ENCODE measurements at places on chromosomes 2 and 18.

DNA sequence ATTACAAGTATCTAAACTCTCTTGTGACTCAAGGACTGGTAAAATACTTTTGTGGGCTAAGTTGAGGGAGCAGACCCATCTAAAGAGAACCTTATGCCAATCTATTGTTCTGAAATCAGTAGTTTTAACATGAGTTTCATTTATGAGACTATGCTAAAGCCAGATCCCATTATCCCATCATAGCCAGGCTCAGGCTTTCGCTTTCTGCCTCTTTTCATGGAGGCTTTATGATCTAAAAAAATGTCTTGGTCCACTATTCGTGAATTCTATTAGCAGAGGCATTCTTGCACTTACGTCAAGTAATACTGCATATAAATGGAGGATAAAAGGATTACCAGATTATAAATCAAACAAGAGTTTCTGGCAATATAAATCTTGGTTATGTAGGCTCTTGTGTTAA, 1636.9 kb upstream of the ACVR2A start:
- DNase-seq: no peak

DNA sequence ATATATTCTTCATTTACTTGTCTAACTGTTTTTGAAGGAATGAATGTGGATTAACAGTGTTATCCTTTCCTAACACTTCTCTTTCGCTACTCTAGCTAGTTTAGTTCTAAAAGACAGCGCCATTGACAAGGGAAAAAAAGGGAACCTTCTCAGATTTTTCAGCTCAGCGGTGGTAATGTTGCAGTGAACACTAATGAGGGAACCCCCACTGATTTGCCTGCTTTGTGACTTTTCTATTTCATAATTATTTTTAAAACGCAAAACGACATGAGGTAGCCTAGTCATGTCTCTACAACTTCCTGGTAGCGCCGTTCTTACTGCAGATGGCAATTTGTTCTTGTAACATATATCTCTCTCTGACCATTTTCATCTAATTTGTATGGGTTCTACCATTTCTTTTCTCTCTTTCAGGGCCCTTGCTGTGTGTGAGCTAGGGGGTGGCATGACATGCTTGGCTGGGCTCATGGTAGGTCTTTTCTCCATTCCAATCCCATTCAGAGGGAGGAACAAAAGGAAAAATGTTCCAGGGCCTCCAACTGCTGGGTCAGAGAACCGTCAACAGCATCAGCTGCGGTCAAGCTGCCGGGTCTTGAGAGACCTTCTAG, 235.5 kb upstream of the SIX3 start:
- no peak for DNase-seq

DNA sequence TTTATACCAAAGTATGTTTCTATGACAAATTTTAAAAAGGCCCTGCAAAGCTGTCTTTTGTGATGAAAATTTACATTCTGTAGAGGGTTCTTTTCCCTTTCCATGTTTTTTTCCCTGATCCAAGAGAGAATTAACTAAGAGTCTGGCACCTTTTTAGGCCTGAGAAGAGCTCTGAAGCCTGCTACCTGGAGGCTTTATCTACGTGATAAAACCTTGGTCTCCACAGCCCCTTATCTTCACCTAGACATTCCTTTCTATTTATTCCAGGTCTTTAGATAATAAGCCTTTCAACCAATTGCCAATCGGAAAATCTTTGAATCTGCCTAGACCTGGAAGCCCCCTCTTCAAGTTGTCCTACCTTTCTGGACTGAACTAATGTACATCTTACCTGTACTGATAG, 774.1 kb upstream of the LRRTM1 start:
- no peak for DNase-seq

DNA sequence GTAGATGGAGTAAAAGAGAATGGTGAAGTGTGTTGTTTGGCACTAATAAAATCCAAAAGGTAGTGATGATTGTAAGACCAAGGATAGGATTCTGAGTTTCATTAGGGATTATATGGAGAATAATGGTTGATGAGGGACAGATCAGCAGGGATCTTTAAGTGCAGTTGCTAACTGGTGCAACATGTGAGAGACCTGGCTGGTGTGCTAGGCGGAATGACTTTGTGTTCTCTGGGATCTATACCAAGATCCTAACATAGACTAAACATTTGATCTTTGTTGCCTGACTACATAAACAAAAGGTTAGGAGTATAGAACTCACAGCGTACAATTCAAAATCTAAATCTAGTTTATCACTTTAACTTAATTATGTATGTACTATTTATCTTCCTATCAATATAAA, 135.4 kb downstream of the PTRHD1 start:
- DNase-seq: no peak

GRCh38 chr2:64179582-64180321, 35.5 kb upstream of the PELI1 start:
- DNase-seq: no peak

GRCh38 chr2:112140899-112141625, 2.9 kb downstream of the FBLN7 start:
- DNase-seq: no peak

GRCh38 chr18:811892-812375, at the start of gene YES1:
TSS of gene YES1 (minus strand) at chr18:812242. CDS start at chr18:756827, 55,415 bp downstream.
- no peak for DNase-seq

- no peak for DNase-seq
Observed at GRCh38 chr2:47174733-47175361, 19.7 kb upstream of the STPG4 start.

- DNase-seq: no peak
Observed at GRCh38 chr18:35122586-35123224, 81.5 kb downstream of the MAPRE2 start.

DNA sequence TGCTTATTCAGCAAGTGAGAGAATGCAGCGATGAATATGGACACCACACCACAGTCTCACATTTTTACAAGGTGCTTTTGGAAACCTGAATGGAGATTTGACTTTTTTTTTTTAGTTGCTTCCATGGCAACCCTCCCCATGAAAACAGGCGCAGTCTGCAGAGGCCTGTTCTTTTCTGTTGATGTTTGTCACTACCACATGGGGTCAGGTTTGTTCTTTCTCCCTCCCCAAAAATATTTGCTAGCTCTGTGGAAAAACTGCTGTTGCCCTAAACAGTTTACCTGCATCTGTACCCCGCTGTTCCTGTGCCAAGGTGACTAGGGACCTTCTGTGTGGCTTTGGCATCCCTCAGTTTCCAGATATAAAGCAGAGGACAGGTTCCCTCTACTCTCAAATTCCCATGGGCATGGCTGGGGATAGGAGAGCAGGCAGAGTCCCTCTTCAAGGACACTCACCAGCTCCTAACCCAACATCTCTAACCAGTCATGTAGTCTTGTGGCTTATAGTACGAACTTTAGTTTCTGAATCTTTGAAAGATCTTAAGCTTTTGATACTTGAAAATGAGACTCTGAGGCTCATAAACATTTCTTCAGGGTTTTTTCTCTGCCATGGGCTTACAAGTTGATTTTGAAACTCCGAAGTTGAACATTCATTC, 14.7 kb upstream of the MAPRE2 start:
- no peak for DNase-seq

DNA sequence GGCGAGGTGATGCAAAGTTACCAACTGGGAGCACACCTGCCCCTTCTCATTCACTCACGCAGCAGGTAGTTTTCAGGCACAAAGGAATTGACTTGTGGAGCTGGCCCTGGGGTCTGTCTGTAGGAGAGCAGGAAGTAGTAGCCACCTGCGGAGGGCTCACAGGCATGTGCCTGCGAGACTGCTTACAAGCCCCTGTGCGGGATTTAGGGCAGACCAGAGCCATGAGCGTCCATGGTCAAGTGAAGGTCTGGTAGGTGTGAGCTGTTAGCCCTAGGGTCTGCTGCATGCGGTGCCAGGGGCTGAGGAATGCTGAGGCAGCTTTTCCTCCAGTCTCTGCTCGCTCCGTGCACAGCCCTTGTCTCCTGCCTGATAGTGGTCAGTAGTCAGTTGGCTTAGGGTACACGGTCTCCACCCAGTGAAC, 18.9 kb downstream of the INPP4A start:
- DNase-seq: no peak

DNA sequence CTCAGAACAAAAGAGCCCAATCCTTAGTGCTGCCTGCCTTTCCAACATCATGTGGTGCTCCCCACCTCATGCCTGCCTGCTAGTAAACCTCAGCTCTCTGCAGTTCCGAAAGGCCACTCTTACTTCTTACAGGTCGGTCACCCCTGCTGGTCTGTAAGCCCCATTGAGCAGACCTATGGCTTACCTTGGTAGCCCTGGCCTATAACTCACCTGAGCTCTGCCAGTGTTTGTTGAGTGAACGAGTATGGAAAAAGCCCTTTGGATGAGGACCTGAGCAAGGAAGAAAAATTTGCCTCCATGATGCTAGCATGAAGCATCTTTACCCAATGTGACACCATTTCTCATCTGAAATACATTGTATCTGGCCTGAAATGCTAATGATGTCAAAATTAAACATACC, 83.3 kb downstream of the LIPG start:
- DNase-seq: no peak

GRCh38 chr2:171798156-171798820, 95.8 kb downstream of the SLC25A12 start:
- DNase-seq: no peak

GRCh38 chr2:33011373-33011772, 64.6 kb downstream of the LTBP1 start:
- DNase-seq: no peak

DNA sequence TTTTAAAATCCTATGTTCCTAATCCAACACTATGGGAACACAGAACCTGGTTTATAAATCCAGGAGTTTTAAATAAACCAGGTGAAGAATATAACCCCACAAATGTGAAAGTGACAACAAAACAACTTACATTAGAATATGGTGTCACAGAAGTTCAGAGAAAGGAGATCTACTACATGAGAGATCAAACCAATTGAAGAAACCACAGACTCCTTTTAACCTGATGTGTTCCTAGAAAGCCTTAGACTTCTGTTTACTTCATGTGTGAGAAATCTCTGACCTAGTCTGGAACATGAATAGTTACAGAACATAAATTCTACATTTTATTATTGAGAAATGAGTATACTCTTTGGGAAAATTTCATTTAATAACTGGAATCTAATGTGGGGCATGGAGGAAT, 165.3 kb downstream of the FTCDNL1 start:
- no peak for DNase-seq

DNA sequence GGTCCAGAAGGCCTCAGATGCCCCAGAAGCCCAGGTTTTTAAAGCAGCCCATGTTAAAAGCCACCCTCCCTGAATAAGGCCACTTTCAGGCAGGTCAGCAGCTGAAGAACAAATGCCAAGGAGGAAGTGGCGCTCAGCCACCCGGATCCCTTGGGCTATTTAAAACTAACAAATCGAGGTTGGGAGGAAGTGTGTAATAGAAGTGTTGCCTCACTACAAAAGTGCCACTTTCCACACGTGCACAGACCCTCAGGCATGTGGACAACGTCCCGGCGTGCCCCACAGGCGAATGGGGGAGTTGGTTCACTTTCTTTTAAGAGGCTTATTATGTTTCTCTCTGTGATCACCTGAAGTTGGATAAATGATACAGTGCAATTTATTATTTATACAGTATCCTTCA, 173.8 kb upstream of the SALL3 start:
- no peak for DNase-seq

GRCh38 chr18:23819001-23819400, 129.7 kb downstream of the LAMA3 start:
- no peak for DNase-seq

- DNase-seq: no peak
Observed at GRCh38 chr2:239401881-239402233, 1.0 kb upstream of the HDAC4 start.

- DNase-seq: no peak
Observed at GRCh38 chr2:82027921-82028615, 1723.5 kb upstream of the LRRTM1 start.

GRCh38 chr2:101852824-101853223, 138.9 kb upstream of the IL1R2 start:
- no peak for DNase-seq

- no peak for DNase-seq
Observed at GRCh38 chr2:181660181-181660580, 3.3 kb upstream of the CERKL start.

- DNase-seq: no peak
Observed at GRCh38 chr2:24107-24506, 22.2 kb downstream of the FAM110C start.

- DNase-seq: no peak
Observed at GRCh38 chr18:24466771-24467170, 6.3 kb downstream of the HRH4 start.

GRCh38 chr2:198909525-198910267, 548.0 kb downstream of the SATB2 start:
- no peak for DNase-seq

DNA sequence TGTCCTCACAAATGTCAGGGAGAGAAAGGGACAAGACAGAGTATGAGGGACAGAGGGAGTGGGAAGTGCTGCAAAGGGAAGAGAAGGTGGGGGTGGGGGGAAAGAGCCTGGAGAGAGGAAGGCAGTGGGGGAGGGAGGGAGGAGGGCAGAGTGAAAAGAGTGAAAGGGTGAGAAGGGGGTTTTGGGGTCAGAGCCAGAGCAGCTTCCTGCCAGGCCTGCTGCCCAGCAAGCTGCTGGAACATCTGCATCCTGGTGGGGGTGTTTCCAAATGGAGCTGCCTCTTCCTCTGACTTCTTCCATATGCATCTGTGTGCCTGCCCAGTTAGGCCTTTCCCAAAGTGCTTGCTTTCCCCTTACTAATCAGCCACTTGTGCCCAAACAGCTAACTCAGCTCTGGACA, 94.3 kb upstream of the CELF4 start:
- DNase-seq: no peak

DNA sequence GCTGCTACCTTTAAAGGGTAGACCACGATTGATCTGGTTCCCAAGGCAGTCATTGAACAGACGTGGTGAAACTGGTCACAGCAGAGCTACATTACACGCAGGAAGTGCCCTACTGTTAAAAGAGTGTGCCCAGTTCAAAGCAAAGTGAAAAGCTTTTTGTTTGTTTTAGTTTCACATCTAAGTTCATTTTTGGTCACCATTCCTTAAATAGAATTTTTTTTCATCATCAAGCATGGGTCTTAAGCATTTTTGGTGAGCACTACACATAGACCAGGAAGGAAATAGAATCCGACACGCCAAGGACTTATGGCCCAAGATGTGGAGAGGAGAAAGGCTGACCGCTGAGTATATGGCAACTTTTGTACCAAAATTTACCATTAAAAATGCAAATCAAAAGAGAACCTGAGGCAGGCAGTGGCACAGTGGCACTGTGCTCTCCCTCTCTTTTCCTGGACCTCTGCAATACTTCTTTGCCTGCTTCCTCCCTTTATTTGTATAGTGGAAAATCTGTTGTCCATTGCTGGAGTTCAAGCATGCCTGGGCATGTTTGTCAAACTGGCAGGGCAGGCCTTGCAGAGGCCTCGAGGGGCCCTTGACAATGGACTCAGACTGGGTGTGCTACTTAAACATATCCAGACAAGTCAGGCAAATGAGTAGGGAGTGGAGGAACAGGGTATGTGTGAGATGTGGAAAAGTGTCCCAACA, 42.6 kb upstream of the HNRNPA3 start:
- DNase-seq: no peak

DNA sequence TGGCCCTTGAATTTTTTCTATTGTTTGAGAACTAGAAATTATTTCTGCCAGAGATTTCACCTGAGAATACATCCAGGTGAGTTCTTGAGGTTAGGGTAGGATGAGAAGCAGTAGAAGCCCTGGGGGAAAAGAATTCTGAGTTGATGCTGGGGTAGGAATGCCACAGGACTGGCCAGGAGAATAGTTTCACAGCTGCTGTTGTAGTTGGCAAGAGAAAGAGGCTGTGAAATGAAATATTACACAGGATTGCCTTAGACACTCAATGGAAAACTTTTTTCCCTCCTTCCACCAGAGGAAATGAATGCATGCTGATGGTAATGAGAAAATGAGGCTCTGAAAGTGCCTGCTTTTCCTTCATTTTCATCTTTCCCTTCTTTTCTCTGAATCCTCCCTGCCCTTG, 54.6 kb downstream of the PRKCE start:
- DNase-seq: no peak
